ENCODE measurements at places on chromosomes 2 and 18.

DNA sequence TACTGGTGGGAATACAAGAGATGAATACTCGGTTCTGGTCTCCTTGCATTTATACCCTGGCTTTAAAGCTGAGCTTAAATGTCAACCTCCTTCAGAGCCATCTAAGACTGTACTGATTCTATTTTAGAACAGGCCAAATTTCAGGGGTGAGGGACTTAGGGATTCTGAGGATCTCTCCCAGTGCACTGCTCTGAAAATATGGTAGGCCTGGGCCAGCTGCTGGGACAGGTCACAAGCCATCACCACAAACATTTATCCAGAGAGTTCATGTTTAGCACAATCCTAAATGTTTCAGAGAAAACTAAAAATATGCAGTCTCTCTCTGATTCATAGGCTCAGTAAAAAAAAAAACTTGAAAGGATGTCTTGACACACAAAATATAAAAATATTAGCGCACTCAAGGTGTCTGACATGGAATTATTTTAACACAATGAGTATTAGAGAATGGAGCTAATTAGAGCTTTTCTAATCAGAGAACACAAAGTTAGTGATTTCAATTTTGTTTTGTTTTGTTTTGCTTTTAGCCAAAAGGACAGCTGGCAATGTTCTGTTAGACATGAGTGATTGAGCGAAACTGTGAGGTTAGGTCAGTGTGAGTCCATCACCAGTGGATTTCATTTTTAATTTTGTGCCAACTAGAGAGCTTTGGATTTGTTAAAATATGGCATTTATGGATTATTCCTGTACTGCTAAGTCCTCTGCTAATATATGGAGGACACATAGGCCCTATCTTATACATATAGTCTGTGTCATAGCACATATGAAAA is 38.8 kb downstream of the MFSD6 start:
- DNase-seq = no peak

- no peak for DNase-seq
Measured at GRCh38 chr18:42179542-42180121, 224.6 kb downstream of the PIK3C3 start.

GRCh38 chr2:241091201-241091600 is 10.9 kb downstream of the MTERF4 start:
- no peak for DNase-seq

- DNase-seq = no peak
Measured at GRCh38 chr2:119158563-119159347, at the start of gene C1QL2. Gene C1QL2, minus strand, starts transcription at chr2:119158751. Its CDS starts 482 bp downstream, at chr2:119158269.

DNA sequence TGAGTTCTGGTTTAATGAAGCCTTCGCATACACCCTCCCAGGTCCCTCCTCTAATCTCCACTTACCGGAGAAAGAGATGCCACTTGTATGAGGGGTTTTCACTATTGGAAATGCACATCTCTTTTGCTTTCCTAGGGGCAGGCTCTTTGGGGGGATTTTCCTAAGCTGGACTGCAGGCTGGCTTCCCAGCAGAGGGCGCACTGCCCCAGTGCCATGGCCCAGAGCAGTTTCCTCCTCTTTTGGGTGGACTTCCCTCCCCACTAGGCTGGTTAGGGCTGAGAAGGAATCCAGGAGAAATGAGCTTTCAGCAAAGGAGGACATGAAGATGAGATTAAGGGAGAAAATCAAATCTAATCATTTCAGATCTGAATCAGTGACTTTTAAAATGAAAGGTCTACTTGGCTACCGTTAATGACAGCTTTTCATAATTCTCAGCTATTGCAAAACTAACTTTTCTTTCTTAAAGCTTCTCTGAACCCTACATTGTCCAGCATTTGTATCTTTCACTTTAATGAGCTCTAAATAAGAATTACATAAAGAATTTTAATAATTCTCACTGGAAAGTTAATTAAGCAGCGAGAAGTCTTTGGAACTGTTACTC is 784.1 kb upstream of the FANCL start:
- peak; percentile 23 for DNase-seq

DNA sequence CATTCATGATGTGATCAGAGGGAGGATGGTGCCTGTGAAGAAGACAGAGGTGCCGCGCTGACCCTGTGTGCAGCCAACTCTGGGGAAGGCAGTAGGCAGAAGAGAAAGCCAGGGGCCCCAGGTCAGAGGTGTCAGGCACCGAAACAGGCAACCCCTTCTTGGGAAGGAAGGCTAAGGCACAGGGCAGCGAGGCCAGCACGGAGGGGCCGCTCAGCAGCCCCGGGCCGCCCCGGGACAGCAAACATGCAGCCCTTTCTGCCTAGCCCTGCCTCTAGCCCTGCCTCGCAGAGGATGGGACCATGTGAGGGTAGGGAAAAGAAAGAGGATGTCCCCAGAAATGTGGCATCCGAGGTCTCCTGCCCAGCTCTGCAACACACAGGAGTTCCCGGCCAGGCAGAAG is 7.7 kb upstream of the MAL start:
- DNase-seq = no peak

- no peak for DNase-seq
Measured at GRCh38 chr2:237259201-237259600, 154.8 kb downstream of the COL6A3 start.

- DNase-seq = no peak
Measured at GRCh38 chr2:56680971-56681631, 497.3 kb downstream of the CCDC85A start.

- DNase-seq = no peak
Measured at GRCh38 chr2:84939426-84940087, 31.4 kb upstream of the KCMF1 start.

GRCh38 chr2:179020156-179020750 is 29.7 kb downstream of the CCDC141 start:
- peak; percentile 48 for DNase-seq

DNA sequence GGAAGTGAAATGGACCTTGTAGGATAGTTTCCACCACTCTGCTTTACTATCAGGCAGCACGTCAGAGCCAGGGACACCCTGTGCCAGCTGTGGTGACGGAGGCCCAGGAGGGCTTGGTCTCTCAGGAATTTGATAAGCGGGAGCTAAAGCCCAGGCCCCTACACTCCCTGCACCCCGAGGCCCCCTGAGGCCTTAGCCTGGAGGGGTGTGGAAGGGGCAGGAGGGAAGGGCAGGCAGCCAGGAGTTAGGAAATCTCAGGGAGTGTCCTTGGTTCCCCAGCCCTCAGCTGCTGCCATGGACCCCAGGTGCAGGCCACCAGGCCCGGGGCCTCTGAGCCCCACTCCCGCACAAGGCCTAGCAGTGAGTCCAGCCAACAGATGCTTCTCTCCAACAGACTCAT is 38.2 kb downstream of the PDIA6 start:
- no peak for DNase-seq

DNA sequence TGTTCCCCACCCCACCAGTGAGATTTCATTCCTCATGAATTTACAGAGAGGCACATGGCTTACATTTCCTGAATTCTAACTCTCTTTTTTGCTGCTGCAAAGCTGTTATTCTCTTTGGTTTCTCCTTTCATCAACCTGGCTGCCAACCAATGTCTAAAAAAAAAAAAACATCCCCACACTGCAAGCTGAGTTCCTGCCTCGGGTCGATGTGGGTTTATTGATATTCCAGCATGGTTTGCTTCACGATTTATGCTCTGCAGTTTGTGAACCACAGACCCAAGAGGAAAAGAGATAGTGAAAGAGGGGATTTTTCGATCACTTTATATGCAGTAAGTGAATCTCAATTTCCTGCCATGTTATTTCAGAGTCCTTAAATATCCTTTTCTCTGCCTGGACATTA is 363.6 kb downstream of the LPIN1 start:
- DNase-seq = peak; percentile 14

DNA sequence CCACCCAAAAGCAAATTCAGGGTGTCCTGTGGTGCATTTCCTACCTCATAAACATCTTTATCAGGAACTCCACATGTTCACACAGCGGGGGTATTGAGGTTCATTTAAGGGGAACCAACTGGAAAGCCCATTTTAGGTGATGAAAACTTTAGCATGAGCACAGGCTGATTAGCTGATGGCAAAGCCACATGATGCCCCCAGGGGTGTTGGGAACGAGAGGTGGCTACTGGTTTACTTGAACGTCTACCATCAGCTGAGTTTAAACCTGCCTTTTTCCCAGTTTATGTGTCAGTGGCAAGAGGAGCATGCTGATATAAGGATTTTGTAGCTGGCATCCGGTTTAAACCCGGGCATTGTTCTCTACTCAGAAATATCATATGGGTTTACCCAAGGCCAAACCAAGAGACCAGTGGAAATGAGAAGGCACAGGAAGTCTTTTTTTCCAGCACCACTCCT is 54.5 kb upstream of the UPP2 start:
- no peak for DNase-seq

DNA sequence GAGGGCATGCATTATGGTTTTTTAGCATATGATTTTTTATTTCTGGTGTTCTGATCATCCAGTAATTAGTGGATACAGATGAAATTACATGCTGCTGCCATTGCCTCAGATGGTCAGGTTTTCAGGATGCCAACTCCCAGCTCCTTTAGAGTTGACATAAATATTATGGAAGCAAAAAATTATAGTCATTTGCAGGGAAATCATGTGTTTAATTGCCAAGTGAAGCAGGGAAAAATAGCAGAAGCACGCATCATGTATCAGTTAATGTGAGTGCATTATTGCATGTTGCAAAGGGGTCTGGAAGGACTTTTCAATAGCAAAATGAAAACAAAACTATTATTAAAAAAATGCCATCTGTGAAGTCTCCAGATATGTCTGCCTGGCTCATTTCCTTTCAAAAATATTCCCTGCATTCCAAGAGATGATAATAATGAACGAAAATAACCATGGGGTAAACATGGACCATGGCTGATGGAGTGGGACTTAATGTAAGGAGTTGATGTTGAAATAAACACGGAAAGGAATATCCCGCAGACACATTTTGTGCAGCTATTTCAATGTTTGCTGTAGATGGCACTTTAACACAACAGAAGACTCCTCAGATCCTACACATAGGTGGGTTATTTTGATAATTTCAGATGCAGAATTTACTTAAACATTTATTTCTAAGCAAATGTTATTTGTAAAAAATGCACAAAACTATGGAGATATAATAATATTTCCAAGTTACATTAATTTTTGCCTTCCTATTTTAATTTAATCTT is 87.7 kb upstream of the DYNAP start:
- no peak for DNase-seq

- no peak for DNase-seq
Measured at GRCh38 chr2:240999873-241000541, 1.6 kb downstream of the SNED1 start.

DNA sequence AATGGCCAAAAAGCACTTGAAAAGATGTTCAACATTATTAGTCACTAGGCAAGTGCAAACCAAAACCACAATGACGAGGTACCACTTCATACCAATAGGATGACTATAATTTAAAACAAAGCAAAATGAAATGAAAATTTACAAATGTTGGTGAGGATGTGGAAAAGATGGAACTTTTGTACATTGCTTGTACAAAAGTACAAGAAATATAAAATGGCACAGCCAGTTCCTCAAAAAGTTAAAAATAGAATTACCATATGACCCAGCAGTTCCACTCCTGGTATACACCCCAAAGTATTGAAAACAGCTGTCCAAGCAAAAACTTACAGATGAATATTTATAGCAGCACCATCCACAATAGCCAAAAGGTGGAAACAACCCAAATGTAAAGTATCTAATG is 107.8 kb upstream of the XPO1 start:
- no peak for DNase-seq

DNA sequence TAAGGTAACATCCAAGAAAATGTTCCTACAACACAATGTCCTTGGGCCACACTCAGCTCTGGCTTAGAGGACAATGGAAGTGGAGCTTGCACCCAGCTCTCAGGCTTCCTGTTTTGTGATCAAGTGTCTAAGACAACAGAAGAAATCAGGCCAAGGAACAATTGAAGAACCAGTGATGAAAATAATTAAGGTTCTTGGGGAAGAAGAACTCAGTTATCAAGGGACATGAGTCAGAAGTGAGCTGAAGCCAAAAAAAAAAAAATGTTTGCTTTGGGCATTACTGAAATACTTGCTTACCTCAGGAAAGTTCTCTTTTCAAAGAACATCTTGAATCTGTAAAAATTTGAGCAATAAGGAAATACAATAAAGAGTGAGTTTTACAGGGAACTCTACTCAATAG is 299.0 kb downstream of the FBXO15 start:
- no peak for DNase-seq

- DNase-seq = no peak
Measured at GRCh38 chr2:159164457-159164911, 122.0 kb downstream of the WDSUB1 start.

GRCh38 chr2:61707984-61708852 is 145.6 kb downstream of the FAM161A start:
- no peak for DNase-seq

GRCh38 chr2:30860003-30860725 is 52.9 kb upstream of the CAPN13 start:
- DNase-seq = no peak

DNA sequence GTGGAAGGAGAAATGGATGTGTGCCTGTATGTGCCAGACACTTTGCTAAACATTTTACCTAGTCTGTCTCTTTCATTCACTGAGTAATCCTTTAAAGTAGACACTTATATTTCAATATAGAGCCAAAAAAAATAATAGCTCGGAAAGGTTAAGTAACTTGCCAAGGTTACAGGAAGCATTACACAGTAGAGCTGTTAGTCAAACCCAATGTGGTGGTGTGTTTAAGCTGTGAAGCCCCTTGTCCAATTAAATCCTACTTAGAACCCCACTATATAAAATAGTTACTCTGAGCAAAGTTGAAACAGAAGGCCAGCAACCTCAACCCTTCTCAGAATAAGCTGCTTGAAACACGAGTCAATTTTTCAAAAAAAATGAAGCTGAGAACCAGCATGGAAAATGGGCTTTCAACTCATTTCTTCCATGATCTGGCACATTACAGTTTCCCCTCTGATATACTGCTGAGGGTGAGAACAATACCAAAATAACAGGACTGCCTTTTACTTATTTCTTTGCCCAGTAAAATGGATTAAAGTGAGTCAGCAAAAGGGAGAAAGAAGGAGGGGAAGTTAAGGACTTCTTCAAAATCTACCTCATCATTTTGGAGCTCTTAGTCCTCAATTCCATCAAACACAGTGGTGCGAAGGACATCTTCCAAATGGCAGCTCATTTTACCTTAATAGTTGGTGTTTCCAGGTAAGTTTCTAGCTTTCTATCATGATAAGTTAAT is 7.9 kb downstream of the RDH14 start:
- no peak for DNase-seq

GRCh38 chr2:23478087-23478932 is 93.3 kb downstream of the KLHL29 start:
- DNase-seq = no peak

DNA sequence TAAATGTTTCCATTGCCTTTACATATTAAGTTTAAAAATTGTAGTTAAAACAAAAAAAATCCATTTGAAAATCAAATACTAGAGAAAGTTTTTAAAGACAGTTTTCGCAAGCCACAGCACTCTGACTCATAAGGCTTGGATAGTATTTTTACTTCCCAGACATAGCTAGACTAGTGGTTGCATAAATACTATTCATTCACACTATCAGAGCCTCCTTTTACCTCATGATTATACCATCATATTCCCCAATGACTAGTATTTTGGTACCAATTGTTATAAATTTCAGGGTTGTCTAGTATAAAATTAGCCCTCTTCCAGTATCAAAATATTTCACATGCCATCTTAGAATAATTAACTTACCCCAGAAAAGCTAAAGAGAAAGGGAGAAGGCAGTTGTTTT is 393.5 kb downstream of the ERBB4 start:
- no peak for DNase-seq

- DNase-seq = peak; percentile 77
Measured at GRCh38 chr2:127197475-127198385, 22.4 kb downstream of the CYP27C1 start.

- DNase-seq = no peak
Measured at GRCh38 chr2:45885171-45885621, 233.7 kb downstream of the PRKCE start.

- DNase-seq = no peak
Measured at GRCh38 chr2:74695663-74696062, 41.6 kb downstream of the SEMA4F start.

- no peak for DNase-seq
Measured at GRCh38 chr2:221243771-221244170, 328.3 kb downstream of the EPHA4 start.
